ENCODE measurements at places on chromosomes 7 and 10. TPM values are rescaled to one million over a fixed set of nuclear protein-coding genes. Genes with fewer than 3 reads are reported as not detected.

- no peaks in the 10 kb centered on the region for H3K36me3 ChIP-seq
- H3K27ac ChIP-seq, result no peak overlapping the region
- no peak overlapping the region for H3K4me3 ChIP-seq
- no peaks in the 10 kb centered on the region for H3K4me1 ChIP-seq
- H3K27me3 ChIP-seq, result no peaks in the 10 kb centered on the region
Measured at GRCh38 chr10:89073719-89074118, 83.1 kb downstream of the FAS start.

DNA sequence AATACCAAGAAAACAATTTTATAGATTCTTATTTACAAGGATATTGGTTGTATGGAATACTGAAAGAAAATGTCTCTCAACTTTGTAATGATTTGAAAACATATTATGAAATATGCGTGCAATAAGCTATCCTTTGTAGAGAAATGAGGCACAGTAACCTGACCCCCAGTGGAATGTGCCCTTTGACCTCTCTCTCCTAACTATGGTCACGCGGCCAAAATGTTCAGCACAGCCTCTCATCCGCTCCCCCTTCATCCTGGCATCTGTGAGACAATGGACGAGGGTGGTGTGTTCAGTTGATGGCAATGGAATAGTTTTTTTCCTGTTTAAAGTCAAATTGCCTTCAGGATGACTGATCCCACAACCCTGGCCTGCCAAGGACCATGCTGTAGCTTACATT is 13.3 kb downstream of the BEND7 start:
- H3K27ac ChIP-seq, result no peak overlapping the region
- no peaks in the 10 kb centered on the region for H3K27me3 ChIP-seq
- no peaks in the 10 kb centered on the region for H3K36me3 ChIP-seq
- H3K4me1 ChIP-seq, result no peaks in the 10 kb centered on the region

GRCh38 chr10:86954681-86955500 is 2.5 kb downstream of the MMRN2 start:
- peak overlapping the region; percentile 80 for H3K27ac ChIP-seq
- H3K4me3 ChIP-seq, result peak overlapping the region; percentile 50
- no peaks in the 10 kb centered on the region for H3K27me3 ChIP-seq
- DNase-seq, result no peak
- no peaks in the 10 kb centered on the region for H3K36me3 ChIP-seq

DNA sequence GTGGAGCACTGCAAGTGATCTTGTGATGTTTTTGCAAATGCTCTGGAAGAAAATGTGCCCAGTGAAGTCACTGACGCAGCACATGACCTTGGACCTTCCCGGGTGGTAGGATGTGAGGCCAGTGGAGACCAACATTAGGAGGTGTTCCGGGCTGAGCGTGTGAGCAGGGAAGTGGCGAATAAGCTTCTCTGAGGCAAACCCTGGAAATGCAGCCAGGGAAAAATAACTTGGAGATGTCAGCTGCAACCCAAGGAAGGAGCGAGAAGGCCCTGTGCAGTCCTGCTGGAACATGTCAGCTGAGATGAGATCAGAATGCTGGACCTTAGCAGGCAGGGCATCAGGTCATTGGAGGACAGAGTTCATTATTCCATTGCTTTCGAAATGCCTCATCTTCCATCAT is 18.6 kb upstream of the SDK1 start:
- no peak overlapping the region for H3K4me3 ChIP-seq
- DNase-seq, result no peak
- H3K27ac ChIP-seq, result no peak overlapping the region

The LRRC17 gene
- total RNA-seq, result 9.9 TPM

The LAMB4 gene
- not detected for total RNA-seq

The FAM131B gene
- 0.48 TPM for total RNA-seq
